ENCODE measurements at places on chromosomes 7 and 10.
A peak's percentile ranks its signal among the peaks of the same experiment; 100 is the strongest.

GRCh38 chr7:17062151-17063044 lies 180.6 kb upstream of the AGR3 start:
- DNase-seq, result no peak

GRCh38 chr10:7797582-7797981 lies 9.6 kb downstream of the ATP5F1C start:
- peak; percentile 97 for DNase-seq

DNA sequence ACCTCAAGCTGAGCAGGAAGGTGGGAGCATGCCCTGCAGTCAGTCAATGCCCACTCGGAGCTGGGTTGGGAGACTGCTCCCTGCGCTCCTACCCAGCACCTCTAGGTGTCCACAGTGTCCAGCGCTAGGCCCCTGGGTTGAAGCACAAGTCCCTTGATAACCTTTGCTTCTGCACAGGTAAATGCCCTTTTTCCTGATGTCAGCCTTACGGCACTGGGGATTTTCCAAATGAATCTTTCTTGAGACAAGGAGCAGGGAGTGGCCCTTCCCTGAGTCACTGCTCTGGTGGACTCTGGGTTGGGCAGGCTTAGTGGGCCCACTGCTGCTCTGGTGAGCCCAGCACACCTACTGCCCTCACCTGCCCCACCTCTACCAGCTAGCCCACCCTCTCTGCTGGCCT lies 61.9 kb upstream of the OPN4 start:
- DNase-seq, result no peak

DNA sequence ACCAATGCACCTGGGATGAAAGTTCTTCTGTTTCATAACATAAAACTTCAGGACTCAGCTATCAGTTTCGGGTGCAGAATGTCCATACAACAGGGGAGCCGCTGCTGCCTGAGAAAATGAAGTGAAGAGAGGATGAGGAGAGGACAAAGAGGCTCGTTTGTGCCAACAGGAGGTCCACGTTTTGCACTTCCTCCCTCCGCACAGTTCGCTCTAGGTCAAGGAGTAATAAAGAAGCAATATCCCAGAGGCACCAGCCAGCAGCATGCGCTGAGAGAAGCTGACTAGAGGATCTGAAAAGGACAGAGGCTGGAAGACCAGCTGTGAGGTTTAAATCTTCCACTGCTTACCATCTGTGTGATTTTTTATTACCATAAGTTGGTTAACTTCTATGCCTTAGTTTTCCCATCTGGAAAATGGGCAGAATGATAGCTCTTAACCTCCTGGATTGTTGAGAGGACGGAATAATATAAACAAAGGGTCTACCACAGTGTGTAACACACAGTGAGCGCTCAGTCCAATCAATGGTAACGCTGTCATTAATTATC lies 709 bp downstream of the GPAM start:
- DNase-seq, result no peak

- DNase-seq, result no peak
Observed at GRCh38 chr7:52547308-52547910, 488.0 kb upstream of the POM121L12 start.

GRCh38 chr10:89522463-89522862 lies 12.9 kb downstream of the SLC16A12 start:
- DNase-seq, result peak; percentile 72

GRCh38 chr7:1402110-1402790 lies 57.0 kb downstream of the MICALL2 start:
- no peak for DNase-seq

DNA sequence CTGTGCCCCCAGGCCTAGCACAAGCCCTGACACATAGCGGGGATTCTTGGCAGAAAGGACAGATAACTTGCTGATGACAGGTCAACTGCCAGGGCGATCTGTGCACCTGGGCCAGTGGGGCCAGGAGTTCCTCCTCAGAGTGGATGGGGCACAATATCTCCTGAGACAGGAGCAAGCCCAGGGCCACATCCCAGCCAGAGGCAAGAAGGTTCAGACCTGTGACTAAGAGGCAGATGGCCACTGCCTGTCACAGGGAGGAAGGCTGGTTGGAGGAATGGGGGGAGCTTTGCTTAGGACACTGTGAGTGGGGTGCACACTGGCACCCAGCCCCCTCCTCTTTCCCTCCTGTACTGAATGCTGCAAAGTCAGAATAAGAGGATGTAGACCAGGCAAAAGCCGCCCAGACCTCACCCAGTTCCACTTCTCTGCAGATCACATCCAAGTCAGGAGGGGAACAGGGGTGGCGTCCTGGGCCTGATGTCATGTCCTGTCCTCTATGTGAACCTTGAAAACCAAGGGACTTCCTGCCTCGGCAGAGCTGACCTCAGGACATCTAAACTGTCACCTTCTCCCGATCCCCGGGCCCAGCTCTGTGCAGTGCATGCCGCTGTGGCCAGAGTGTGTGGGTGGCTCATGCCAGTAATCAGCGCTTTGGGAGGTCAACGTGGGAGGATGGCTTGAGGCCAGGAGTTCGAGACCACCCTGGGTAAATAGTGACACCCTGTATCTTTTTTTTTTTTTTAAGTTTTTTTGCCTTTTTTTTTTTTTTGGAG lies 1.3 kb downstream of the GUSB start:
- peak; percentile 9 for DNase-seq

DNA sequence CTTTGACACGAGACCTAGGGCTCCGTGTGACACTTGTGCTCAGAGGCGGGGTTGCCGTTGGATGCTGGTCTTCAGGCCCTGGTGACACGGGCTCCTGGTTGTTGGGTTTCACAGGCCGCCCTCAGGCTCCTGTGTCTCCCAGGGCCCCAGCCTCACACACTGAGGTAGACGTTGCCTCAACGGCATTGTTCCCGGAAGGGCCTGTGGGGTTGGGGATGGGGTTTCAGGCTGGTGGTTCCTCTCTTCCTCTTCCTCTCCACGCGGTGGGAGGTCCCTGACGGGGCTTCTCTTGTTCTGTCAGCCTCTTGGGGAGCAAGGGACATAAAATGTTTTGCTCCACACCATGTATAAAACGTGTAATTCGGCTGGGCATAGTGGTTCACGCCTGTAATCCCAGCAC lies 125.1 kb downstream of the TRRAP start:
- no peak for DNase-seq

DNA sequence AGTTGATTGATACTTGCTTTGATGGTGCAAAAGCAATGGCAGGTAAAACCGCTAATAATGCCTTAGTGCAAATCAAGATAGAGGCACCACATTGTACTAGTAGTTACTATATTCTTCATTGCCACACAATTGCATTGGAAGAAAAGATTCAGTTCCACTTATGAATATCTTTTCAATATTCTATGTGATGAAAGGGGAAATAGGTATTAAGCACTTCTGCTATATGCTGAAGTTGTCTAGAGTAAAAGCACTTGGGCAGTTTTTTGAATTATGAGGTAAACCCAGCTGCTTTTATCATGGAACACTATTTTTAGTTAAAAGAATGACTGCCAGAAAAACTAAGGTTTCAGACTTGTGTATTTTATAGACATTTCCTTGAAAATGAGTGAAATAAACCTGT lies 15.5 kb downstream of the ENTPD7 start:
- no peak for DNase-seq
